ENCODE measurements at places on chromosomes 1 and 21.

DNA sequence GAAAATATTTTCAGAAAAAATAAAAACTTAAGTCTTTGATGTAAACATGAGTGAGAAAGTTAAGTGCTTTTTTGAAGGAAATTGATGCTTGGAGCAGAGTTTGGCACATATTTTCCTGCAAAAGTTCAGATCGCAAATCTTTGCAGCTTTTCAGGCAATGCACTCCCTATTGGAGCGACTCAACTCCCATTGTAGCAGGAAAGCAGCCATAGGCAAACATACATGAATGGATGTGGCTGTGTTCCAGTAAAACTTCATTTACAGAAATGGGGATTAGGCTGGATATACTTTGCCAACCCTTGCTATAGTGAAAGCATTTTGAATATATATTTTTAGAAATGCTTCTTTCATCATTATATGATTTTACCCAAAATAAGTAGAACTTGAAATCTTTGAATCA is 8.1 kb downstream of the AGL start:
- no peak for DNase-seq

GRCh38 chr1:228365271-228366061 is 41.2 kb downstream of the TRIM11 start:
- DNase-seq, result no peak

DNA sequence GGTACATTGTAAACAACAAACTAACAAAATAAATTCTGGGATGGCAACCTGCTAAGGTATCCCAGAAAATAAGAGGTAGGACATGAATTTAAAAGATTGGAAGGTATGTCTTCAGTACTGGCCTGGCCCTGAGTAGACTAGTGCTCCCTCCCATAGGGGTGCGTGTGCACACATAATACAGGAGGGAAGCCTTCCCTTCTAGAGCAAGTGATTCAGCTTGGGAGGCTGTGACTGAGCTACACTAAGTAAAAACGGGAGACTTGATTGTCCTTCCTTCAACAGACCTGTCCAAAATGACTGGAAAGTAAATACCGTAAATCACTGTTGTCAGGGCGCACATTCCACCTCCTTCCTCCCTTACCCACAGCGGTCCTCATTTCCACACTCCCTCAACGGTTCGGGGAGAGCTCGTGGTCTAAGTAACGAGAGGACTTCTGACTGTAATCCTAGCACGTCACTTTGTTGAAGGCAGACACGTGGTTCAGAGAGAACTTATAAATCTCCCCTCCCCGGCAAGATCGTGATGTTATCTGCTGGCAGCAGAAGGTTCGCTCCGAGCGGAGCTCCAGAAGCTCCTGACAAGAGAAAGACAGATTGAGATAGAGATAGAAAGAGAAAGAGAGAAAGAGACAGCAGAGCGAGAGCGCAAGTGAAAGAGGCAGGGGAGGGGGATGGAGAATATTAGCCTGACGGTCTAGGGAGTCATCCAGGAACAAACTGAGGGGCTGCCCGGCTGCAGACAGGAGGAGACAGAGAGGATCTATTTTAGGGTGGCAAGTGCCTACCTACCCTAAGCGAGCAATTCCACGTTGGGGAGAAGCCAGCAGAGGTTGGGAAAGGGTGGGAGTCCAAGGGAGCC is at the start of gene TGFB2:
TGFB2 (plus strand) TSS at position 523 of the 859 bp plus-strand sequence. CDS start 1,366 bp downstream, outside the sequence.
- DNase-seq, result peak; percentile 92

- peak; percentile 14 for DNase-seq
These were observed 52.8 kb downstream of the TNFSF18 start for GRCh38 chr1:172997941-172998361.

DNA sequence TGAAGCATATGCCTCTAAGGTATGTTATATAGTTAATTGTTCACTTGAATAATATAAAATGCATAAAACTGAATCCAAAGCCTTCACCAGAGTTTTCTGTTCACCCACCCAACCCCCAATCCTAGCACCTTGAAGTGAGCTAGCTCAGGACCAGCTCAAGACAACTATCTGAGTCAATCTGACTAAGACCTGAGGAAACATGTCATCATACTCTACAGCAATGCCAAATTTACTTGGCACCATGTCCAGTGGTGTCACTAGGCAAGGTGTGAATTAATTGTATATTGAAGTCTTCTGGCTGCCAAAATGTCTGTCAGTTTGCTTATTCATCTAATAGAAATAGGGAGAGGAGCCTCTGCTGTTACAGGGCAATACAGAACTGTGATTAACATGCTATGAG is 3.8 kb downstream of the DNASE2B start:
- DNase-seq, result no peak

DNA sequence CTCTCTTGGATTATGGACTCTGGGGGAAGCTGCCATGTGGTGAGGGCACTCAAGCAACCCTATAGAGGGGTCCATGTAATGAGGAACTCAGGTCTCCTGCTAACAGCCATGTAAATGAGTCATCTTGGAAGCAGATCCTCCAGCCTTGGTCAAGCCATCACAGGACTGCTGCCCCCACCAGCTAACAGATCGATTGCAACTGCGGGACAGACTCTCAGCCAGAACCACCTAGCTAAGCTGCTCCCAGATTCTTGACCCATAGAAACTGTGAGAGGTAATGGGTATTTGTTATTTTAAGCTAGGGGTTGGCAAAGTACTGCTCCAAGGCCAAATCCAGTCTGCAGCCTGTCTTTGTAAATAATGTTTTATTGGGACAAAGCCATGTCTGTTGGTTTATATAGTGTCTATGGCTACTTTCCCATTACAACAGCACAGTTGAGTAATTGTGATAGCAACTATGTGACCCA is 27.6 kb upstream of the MAP3K7CL start:
- DNase-seq, result no peak

DNA sequence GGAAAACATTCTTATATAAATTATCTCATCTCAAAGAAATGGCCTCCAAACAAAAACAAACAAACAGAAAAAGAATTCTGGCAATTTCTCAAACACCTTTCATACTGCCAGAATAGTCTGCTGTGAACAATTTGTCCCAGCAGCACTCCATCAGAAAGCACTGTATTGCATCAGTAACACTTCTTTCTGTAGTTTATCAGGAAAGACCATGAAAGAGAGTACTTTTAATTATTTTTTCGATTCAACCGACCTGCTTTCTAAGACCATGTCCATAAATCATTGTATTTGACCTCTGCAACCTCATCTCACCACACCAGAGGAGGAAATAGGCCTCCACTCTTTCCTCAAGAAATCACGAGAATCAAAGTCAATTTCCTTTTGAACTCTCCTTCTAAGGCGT is 1579.9 kb downstream of the MRPL39 start:
- DNase-seq, result no peak

- peak; percentile 40 for DNase-seq
These were observed 683 bp upstream of the EFNA4 start for GRCh38 chr1:155062702-155063411.

- peak; percentile 37 for DNase-seq
These were observed 5.7 kb downstream of the LAMB3 start for GRCh38 chr1:209646558-209646957.

DNA sequence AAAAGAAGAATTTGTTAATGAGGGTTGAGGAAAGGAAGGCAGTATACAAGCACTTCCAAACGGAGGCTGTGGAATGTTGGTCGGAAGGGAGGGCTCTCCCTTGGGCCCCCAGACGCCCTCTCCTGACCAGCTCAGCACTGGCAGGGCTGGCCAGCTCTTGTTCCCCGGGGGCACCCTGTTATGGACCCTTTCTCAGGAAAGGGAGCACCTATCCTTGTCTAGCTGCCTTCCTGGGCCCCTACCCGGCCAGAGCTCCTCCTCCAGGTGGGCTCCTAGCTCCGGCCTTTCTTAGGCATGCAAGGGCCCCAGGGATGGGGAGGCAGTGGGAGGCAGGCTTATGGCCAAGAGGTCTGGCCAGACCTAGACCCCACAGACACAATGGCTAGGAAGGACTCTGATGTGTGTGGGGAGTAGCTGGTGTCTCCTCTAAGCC is 926 bp downstream of the BLACAT1 start:
- DNase-seq, result no peak

GRCh38 chr21:42125571-42126544 is 54.7 kb downstream of the UMODL1 start:
- peak; percentile 43 for DNase-seq

- no peak for DNase-seq
These were observed 21.7 kb upstream of the IL12RB2 start for GRCh38 chr1:67285780-67286488.

GRCh38 chr1:113401067-113401466 is 10.8 kb downstream of the MAGI3 start:
- DNase-seq, result no peak

GRCh38 chr1:223849352-223850254 is 3.9 kb upstream of the TP53BP2 start:
- DNase-seq, result no peak

DNA sequence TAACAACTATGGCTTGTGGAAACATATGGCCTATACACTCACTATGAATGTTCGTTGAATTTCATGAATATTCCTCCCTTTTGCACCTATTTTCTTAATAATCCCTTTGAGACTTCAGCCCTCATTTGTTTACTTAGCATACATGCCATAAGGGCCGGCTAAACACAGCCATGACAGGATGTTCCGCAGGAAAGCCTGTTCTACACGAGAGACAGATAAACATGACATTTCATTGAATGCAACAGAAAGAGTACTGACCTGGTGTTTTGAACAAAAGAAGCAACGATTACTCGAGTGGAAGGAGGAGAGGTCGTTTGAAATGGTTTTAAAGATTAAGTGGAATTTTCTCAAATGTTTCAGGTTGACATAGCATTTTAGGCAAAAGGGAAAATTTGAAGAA is 459.5 kb upstream of the CXADR start:
- no peak for DNase-seq

- peak; percentile 43 for DNase-seq
These were observed 114.0 kb upstream of the RAB4A start for GRCh38 chr1:229156872-229157271.

- DNase-seq, result no peak
These were observed 51.5 kb downstream of the LUZP1 start for GRCh38 chr1:23116921-23117699.

DNA sequence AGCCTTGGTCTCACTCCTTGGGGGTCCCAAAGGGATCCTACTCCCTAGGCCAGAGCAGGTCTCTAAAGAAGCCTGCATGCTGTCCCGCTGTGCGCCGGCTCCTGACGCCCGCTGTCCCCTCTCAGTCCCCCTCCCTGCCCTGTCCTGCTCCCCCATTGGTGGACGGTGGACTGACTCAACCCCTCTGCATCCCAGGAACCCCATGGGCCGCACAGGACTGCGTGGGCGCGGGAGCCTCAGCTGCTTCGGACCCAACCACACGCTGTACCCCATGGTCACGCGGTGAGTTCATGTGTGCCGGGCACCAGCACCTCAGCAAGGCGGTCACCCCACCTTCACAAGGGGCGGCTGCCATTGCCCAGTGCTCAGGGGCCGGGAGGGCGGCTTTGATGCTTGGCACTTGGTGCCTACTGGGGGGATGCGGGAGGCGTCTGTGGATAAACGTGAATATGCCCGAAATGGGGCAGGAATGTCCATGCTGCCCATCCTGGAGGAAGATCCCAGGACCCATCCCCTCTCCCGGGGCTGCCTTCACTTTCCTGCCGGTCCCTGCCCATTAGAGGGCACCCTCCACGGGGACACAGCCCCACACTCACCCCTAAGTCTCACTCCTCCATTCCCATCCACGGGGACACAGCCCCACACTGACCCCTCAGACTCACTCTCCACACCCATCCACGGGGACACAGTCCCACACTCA is 20.2 kb upstream of the LRRC3 start:
- no peak for DNase-seq

DNA sequence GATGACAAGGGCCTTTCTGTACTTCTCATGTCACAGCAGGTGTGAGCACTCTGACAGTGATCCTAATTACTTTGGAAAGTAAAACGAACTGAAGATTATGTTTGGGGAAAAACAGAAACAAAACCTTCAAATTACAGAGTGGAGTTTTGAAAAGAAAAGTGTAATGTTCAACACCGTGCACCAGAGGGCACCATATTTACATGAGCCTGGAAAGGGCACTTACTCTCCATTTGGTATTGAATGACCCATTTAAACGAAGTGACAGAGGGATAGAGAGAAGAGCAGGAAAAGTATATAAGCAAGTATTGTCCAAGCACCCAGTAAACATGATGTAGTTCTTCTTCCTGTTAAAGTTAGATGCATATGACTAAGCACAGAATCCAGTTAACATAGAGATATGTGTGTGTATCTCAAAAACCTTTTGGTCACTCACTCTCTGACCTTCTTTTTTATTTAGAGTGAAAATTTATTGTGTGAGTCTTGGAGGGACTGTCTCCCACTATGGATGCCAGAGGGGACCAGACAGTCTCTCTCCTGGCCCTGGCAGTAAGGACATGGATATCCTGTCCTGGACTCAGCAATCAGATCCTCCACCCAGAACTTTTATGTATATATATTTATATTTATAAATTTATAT is 3.8 kb upstream of the RGSL1 start:
- peak; percentile 69 for DNase-seq

- DNase-seq, result no peak
These were observed 72.1 kb downstream of the LMX1A start for GRCh38 chr1:165284454-165284853.

- DNase-seq, result peak; percentile 24
These were observed 325.8 kb downstream of the SMYD3 start for GRCh38 chr1:246181241-246181640.

DNA sequence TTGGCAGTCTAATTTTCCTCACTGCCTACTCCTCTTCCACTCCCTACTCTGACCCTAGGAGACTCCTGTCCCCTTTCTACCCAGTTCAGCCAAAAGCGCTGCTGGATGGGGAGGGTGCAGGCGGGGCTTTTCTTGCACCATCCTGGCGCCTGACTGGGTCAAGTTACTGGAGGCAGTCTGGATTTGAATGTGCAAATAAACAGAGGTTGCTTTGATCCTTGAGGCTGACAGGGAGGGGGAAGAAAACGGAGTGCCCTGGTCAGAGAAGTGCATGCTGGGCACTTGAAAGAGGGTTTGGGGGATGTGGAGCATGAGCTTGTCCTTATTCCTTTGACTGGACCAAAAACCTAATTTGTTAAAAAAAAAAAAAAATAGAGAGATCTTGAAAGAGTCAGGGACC is 76.8 kb upstream of the SOX13 start:
- peak; percentile 22 for DNase-seq

- DNase-seq, result no peak
These were observed 775 bp upstream of the AIM2 start for GRCh38 chr1:159077120-159077961.

GRCh38 chr1:7335224-7335879 is 435.7 kb upstream of the VAMP3 start:
- DNase-seq, result no peak

DNA sequence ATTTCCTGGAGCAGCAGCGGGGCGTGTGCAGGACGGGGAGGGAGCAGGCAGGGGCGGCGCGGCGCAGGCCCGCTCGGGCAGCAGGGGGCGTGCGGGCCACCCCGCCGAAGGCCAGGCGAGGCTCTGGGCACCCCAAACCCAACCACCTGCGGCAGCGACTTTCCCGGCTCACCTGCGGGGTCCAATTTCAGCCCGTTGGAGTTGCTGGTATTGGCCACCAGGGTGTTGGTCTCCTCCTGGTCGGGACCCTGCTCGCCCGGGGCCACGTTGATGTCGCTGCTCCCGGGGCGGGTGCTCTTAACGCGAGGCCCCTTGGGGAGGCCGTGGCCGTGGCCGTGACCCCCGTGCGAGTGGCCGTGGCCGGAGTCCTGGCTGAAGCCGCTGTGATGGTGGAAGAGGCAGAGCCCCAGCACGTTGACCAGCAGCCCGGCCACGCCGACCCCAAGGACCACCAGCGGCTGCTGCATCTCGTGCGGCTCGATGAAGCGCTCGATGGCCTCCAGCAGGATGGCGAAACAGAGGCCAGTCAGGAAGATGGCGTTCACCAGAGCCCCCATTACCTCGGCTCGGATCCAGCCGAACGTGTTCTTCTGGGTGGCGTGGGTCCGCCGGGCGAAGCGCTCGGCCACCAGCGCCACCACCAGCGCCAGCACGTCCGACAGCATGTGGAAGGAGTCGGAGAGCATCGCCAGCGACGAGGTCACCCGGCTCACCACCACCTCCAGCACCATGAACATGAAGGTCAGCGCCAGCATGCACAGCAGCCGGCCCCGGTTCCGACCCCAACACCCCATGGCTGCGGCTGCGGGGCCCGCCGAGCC is 932 bp downstream of the SLC30A1 start:
- DNase-seq, result peak; percentile 63
